ENCODE measurements at places on chromosomes 12 and 14.

DNA sequence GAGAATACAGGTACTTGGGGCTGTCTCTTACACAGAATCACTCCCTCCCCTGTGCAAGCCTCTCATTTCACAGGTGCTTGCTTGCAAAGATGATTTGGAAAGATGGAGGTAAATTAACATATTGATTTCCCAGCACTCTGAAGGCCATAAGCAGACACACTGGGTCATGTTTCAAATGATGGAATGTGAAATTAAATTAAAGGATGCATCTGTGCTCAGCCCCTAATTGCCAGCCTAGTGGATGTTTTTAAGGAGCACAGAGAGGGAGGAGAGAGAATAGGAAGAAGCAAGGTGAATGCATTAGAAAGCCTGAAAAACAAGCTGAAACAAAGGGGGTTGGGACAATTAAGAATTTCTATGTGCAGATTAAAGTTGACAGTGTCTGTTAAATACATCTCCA is 96.1 kb upstream of the GRIP1 start:
- DNase-seq: no peak

DNA sequence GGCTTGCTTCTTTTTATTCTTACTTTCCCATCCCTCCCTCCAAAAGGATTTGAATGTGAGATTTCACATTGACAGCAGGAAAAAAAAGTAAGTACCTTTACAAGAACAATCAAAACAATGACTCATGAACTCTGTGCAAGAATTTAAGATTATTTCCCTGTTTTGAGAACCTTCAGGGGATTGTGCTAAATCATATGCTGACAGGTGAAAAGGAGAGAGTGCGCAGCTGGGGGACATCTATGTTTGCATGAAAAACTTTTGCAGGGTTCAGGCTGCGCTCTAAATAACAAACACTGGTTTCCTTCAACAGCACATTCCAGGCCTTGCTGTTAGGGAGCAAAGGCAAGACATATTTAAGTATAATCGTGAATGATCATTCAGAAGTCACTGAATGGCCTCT is 27.3 kb downstream of the RERG start:
- DNase-seq: no peak

- DNase-seq: no peak
Observed at GRCh38 chr14:70192915-70193314, 4.2 kb upstream of the SLC8A3 start.

DNA sequence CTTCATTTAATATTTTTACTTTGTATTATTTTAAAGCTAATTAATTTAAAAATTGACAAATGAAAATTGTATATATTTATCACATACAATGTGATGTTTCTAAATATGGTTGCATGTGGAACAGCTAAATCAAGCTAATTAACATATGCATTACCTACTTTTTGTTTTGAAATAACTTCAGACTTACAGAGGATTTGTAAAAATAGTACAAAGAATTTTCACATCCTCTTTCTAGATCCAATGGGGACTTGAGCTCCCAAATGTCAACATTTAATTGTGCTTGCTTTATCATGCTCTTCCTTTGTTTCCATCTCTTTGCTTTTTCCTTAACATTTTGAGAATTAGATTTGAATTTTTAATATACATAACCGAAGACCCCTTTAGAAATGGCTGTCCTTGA is 6.6 kb downstream of the DCD start:
- DNase-seq: no peak
